ENCODE measurements at places on chromosomes 3 and 15.

GRCh38 chr15:91061997-91062396 is 38.1 kb upstream of the SV2B start:
- no peak for DNase-seq

GRCh38 chr3:129628169-129628522 is 21.7 kb upstream of the PLXND1 start:
- DNase-seq = no peak

DNA sequence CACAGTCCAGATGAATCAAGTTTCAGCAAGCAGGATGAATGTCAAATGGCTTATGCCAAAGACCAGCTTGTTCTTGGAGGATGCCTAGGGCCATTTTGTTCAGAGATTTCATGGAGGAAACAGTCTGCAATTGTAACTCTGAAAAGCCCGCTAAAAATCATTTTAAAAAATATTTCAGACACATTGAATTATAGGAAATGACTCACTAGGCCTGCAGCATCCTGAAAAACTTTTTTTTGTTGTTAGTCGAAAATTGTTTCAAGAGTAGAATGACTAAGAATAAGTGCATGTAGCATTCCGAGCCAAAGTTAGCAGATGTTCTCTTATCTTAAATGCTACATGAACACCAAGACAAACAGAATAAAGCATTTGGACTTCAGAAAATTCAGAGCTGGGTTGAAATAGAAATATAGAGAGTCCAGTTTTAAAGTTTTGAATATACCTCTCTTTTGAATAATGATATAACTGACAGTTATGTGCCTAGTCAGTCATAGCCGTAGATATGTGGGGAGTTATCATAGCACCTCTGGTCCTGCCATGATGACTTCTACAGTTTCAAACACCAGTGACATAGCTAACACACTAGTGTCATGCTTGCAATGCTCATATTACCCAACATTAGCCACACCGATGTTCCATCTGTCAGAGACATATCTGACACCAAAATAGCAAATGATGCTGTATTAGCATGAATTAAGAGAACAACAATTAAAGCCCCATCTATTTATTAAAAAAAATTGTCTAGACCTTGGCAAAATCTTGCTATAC is 1462.8 kb upstream of the GBE1 start:
- DNase-seq = no peak

DNA sequence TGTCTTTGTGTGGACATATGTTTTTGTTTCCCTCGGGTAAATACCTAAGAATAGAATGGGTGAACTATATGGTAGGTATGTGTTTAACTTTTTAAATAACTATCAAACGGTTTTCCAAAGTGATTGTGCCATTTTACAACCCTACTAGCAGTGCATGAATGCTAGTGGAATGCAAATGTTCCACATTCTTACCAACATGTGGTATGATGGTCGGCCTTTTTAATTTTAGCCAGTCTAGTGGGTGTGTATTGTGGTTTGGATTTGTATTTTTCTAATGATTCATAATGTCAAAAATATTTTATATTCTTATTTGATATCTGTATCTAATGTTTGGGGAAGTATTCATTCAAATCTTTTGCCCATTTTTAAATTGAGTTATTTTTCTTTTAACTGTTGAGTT is 68.2 kb upstream of the SMAD3 start:
- DNase-seq = no peak

DNA sequence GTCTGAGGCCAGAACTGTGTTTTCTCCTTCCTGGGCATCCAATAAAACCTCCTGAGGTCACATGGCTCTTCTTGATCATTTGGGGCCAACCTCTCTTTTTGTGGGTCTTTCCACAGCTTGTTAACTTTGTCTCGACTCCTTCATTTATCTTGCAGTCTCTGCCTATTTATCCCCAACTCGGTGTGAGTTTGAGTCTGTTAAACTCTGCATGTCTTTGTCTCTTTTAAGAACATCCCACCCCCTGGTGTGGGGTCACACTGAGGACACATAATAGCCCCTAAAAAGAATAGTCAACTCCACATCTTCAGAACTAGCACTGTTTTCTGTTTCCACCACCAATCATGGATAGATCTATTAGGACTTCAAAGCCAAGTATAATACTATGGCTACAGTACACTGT is 187.2 kb downstream of the TLE3 start:
- DNase-seq = no peak

- DNase-seq = no peak
Observed at GRCh38 chr3:48068886-48069285, 52.7 kb upstream of the MAP4 start.

- no peak for DNase-seq
Observed at GRCh38 chr15:38905632-38906031, 341.0 kb upstream of the RASGRP1 start.

DNA sequence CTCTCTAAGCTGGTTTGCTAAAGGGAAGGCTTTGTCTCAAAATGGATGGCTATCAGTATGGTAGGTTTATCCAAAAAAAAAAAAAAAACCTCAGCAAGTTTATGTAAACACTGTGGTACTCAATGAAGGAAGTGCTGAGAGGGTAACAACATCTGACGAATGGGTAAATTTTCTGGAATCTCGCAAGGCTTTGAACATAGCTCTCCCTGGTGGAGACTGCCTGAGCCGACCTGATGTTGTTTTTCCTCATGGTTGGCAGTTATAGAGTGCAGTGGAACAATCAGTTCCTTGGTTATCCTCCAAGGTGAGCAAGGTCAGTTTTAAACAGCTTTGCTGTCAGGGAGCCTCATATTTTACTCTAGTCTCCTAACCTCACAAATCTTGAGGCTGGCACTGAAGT is 94.6 kb downstream of the ZPLD1 start:
- no peak for DNase-seq

DNA sequence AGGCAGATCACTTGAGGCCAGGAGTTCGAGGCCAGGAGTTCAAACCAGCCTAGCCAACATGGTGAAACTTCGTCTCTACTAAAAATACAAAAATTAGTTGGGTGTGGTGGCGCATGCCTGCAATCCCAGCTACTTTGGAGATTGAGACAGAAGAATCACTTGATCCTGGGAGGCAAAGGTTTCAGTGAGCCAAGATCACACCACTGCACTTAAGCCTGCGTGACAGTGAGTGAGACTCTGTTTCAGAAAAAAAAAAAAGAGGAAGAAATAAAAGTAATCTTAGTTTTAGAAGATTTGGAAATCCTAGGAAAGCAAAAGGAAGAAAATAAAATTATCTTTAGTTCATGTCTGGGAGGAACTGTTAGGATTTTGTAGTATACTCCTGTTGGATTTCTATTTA is 77.2 kb downstream of the IL12A start:
- no peak for DNase-seq

DNA sequence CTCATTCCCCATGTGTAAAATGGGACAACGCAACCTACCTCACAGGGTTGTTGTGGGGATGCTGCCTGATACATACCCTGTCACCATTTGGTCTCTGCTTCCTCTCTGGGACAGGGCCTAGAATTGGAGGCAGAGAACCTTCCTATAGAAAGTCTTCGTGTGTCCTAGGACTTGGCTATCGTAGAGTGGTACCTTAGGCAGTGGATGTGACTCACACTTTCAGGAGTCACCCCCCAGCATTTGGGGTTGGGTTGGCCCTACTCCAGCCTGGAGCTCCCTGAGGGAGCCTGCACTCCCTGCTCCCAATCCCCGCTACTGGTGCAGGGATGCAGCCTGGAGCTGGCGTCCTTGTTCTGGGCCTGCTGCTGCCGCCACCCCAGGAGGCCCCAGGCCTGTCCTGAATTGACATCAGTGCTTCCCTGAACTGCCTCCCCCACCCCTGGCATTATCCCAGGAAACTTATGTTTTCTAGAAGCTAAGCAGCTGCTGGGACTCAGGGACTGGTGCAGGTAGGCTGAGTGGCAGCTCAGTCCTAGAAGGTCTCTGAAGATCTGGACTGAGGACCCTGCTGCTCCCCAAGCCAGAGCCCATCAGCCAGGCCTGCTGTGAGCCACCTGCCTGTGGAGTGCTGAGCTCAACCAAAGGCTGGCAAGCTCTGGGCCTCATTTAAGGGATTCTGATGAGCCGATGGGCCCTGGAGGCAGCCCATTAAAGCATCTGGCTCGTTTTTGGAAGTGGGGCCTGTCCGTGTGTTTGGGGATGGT is 9.9 kb downstream of the C15orf39 start:
- DNase-seq = no peak

GRCh38 chr15:73994912-73995622 is 551 bp downstream of the PML start:
- DNase-seq = no peak

- no peak for DNase-seq
Observed at GRCh38 chr3:66644549-66644948, 143.7 kb upstream of the LRIG1 start.

DNA sequence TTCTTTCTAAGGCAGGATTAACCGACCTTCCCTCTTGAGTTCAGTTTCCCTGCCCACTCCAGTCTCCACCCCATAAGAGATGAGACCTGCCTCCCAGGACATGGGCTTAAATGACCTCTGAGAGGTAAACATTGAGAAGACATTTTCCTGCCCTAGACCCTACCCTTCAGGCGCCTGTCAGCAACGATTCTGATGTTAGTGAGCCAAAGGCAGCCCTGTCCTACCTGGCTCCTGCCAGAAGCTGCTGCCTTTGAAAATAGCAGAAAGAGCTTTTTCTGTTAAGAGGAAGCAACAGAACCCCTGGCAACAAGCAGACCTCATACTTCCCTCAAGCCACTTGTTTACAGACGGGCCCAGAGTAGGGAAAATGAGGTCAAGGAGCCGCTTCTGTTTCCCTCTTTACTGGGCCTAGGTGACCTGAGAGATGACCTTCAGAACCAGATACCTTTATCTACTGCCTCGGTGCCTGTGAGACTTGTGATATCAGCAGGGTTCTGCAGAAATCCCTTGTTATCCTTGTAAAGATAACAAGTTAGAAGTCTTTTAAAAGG is 52.0 kb downstream of the CD200R1L start:
- DNase-seq = no peak

DNA sequence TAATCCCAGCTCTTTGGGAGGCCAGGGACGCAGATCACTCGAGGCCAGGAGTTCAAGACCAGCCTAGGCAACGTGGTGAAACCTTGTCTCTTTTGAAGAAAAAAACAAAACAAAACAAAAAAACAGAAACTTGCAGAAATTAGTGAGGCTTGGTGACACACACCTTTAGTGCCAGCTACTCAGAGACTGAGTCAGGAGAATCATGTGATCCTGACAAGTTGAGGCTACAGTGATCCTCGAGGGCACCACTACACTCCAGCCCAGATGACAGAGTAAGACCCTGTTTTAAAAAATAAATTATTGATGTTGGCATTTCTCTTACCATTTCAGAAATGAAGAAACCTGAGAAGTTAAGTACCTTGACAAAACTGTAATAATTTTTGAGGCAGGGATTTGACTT is 44.6 kb upstream of the CCNB2 start:
- DNase-seq = no peak

DNA sequence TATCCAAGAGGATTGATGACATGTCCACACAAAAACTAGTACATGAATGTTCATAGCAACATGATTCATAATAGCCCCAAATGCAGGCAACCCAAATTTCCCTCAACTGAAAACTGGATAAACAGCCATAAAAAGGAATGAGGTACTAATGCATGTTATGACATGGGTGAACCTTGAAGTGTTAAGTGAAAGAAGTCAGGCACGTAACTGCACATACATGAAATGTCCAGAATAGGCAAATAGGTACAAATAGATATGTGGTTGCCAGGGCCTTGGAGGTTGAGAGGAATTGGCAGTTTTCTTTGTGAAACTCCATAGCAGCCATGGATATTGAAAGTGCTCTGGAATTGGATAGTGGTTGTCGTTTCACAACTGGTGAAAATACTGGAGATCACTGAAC is 52.2 kb upstream of the CCR4 start:
- DNase-seq = no peak

DNA sequence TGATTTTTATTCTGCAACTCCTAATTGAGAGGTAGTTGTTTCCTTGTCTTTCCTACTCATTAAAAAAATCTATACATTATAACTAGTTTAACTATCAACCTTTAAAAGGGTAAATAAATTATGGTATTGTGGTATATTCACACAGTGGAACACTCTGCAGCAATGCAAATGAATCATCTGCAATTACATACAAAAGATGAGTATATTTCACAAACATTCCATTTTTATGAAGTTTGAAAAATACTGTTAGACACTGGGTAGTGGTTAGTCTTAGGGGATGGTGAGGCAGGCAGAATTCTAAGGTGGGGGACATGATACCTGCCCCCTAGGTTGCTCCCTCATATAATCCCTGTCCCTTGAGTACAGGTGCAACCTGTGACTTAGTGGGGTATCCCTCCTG is 44.0 kb upstream of the MAGI1 start:
- DNase-seq = no peak

DNA sequence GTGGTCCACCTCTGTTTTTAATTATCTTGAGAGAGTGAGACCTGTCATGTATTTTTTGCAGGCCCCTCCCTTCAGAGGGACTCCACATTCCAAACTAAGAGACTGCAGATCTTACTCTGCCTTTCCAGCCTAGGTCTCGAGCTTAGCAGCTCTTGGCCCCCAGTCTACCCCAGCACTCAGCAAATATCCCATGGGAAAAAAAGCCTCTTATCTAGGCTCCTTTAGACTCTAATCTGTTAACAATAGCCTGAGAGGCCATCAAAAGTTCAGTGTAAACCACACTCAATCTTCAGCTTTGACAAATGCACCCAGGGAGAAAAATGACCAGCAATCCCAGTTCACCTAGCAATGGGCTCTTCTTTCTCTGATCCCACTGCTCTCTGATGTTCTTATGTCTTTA is 8.6 kb upstream of the BLM start:
- no peak for DNase-seq

GRCh38 chr3:12339701-12340480 is 51.0 kb downstream of the PPARG start:
- DNase-seq = no peak

DNA sequence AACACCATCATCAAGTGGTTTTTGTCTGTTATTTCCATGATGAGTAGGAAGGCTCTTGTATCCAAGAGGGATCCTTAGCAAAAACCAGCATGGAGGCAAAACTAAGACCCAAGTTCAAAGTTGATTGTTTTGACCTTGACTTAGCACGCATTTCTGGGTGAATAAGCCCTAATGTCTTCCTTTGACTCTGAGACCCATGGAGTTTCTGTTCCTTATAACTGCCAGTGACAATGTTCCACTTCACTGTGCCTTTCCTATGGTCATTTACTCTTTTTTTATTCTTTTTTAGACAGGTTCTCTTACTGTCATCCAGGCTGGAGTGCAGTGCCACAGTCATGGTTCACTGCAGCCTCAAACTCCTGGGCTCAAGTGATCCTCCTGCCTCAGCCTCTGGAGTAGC is 118.2 kb upstream of the MRPL3 start:
- DNase-seq = no peak

- DNase-seq = no peak
Observed at GRCh38 chr3:128873244-128874022, 6.0 kb upstream of the ACAD9 start.

GRCh38 chr3:30314757-30315325 is 291.6 kb upstream of the TGFBR2 start:
- DNase-seq = no peak

DNA sequence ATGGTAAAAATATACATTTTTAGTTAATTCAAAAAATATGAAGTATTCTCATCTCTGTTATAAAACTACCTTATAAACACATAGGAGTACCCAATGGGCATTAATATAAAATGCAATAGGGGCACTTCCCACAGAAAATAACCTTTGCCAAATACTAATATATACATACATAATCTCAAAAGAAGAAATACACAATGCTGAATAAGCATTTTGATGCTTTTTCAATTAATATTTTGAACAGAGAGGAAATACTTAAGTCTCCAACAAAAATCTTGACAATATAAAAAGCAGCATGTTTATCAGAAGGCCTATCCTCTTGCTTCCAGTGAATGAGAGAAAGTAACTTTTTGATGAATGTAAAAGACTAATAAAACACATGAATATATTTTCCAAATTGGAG is 110.7 kb downstream of the ROBO1 start:
- DNase-seq = no peak

- DNase-seq = no peak
Observed at GRCh38 chr3:41244620-41245336, 45.5 kb downstream of the CTNNB1 start.

Data from stimulated activated CD4-positive, alpha-beta T cell treated with anti-CD3 and anti-CD28 coated beads, Interleukin-1b, Interleukin-23, amount 100 ng/mL, for 24 hours (primary cell).